ENCODE measurements at places on chromosomes 1 and 21.

DNA sequence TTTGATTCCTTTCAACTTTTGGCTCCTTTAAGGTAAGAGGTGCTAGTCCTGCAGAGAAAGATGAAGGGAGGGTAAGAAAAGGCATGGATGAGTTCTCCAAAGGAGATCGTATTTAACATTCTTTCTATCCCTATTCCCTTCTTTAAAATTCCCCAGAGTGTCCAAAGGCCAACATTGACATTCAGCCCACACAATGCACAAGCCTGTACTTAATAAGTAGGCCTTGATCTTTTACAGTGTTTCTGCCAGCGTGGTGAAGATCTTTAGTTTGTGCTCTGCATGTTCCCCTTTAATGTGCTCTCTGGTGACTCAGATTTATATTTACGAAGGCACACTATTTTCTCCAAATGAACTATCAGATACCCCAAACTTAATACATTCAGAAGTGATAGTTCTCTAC, 582.5 kb upstream of the RGS18 start:
- DNase-seq = no peak

GRCh38 chr1:41418857-41419583, 57.8 kb downstream of the FOXO6 start:
- DNase-seq = no peak

DNA sequence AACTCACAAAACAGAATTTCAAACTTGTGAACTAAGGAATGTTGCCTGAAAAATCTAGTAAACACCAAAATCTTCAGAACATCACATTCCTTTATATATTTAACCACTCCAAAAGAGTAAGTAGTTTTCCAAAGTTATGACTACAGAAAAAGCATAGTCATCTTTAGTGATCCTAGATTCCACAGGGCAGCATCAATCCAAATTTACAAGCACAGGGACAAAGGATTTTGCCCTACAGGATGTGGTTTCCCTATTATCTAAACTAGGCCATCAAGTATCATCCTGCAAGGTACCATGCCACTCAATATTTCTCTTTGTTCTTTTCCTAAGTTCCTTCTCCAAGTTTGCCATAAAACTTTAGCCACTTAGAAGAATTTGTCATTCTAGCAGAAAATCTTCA, 33.0 kb downstream of the COP1 start:
- DNase-seq = no peak

DNA sequence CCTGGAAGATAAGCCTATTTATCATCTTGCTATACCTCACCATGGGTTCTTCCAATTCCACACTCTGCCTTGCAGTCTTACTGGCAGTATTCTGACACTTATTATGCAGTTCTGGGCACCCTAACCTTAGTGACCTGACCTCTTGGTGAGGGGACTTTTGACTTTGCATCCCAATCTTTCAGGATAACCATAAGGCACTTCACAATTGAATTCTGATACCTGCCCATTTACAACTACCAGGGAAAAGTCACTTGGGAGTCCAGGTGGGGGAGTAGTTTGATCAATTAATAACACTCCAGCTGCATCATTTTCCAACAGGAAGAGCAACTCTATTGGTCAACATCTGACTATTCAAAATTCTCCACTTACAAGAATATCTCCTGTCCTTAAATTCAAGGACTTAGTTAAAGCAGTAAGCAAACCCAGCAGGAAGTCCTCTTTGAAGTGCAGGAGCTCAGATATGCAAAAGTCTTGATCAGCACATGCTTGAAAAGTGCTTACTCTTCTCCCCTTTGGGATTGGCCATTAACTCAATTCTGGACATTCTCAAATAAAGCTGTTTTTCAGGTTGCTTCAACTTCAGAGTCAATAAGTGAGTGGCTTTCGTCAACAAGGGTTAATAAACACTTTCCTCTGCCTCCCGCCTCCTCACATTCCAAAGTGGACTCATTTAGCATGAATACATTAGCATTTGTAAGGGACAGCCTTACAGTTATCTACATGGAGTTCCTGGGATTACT, 177.4 kb upstream of the NRIP1 start:
- no peak for DNase-seq
